Stimulated activated naive CD4-positive, alpha-beta T cell (primary cell): ENCODE measurements at places on chromosomes 16 and 17.

DNA sequence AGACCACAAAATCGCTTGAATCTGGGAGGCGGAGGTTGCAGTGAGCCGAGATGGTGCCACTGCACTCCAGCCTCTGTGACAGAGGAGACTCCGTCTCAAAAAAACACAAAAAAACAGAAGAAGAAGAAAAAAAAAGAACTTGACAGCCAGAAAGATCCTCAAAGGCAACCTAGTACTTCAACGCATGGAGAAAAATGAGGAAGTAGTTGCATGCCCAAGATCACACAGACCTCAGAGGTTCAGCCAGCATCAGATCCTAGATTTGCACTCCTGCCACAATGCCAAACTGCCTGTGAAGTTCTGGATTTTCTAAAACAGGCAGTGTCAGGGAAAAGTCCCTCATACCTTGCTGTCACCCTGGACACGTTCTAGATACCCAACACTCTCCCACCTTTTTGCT lies 1.5 kb downstream of the ATPAF2 start:
- DNase-seq = no peak

DNA sequence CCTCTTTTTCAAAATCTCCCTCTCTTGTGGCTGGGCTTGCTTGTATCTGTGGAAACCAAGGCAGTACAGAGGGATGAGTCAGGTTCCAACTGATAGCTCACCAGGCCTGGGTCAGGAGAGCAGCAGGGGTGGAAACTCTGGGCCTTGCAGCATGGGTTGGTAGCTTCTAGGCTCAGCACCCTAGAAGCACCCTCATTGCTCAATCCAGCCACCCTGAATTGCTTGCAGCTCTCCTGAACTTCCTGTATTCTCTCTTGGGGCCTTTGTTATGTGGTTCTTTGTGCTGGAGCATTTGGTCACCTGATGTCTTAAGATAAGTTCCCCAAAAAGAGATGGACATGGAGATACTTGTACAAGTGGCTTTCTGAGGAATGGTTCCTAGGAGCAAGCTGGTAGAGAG lies 169.4 kb downstream of the IRX5 start:
- no peak for DNase-seq

DNA sequence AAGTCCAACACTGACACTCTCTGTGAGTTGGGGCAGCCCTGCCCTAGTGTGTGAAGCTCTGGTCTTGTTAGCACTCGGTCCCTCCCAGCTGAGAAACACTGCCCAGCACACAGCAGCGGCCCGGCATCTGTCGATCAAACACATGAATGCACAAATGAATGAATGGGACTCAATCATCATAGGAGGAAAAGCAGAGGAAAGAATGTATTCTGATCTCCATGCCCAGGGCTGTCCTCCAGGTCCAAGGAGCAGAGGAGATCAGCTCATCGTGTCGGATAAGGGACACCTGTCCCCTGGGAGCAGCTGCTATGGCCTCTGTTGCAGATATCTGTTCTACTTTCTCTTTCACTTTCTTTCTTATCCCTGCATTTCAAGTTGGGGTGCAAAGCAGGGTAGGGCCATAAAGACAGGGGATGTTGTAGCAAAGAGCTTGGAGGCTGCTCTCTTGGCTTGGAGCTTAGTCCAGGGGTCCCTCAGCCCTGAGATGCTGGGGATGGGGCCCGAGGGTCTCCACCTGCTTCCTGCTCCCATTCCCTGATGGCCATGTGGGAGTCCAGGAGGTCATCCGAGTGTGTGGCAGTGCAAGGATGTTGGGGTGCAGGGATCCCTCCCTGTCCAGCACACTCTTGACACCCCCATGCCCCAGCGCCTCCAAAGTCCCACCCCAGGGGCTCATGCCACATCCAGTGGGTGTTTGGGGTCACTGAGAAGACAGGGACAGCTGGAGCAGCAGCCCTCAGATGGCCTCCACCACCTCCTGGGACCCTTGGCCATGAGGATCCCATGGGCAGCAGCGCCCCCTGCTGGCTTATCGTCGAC lies 88.2 kb downstream of the IRF8 start:
- no peak for DNase-seq

DNA sequence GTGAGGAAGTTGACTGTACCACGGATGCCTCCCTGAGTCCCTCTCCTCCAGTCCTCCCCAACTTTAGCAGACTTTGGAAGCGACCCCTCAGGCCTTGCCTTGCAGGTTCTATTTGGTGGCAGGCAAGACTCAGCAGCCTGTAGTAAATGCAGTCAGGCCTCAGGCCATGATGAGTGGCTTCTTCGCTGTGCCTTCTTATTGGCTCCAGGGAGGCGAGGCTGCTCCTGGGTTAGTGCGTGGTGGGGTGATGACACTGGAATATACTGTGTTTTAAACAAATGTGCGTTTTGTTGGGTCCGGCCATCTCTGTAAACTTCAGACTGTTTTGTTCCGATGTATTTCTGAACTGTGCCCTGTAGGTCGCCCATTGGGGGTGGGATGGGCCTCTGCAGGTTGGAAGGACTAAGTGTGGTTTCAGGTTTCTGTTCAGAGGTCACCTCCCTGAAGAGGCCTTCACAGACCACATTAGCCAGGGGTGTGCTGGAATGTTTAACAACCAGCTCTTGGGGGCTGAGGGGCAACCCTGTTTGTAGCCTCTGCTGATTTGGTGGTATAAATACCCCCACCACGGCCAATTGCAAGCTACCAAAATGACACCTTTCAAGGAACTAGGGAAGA lies 62.5 kb downstream of the CYLD start:
- no peak for DNase-seq

DNA sequence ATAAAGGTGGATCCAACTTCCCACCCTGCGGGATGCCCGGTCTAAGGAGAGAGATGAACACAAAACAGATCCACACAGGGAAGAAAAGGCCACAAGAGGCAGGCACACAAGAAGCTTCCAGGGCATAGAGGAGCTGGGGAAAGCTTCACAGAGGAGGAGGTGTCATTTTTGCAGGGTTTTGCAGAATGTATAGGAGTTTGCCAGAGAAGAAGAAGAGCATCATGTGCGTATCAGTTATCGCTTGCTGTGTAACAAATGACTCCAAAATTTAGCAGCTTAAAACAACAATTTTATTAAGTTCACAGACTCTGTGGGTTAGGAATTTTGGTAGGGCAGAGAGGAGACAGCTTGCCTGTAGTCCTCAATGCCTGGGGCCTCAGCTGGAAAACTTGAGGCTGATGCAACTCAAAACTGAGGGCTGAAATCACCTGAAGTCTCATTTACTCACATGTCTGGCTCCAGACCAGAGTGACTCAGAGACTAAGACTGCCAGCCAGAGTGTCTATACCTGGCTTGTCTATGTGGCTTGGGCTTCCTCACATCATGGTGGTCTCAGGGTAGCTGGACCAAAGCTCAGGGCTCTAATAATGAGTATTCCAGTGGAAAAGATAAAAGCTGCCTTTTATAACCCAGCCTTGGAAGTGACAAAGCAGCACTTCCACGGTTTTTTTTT lies 33.9 kb upstream of the ZNF423 start:
- no peak for DNase-seq

DNA sequence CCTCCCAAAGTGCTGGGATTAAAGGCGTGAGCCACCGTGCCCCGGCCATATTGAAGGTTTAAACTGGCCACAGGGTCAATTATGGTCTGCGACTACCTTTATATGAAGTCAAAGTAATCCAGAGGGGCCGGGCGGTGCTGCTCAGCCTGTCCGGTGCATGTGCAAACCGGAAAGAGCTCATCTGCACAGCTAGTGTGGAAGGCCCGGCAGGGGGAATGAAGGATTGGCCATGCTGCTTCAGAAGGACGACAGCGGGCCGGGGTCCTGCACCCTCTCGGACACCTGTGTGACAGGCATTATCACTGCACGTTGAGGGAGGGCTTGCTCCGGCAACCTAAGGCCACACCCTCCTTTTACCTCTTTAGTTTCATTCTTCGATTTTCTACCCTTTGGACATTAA lies 23.6 kb downstream of the TMEM204 start:
- no peak for DNase-seq

DNA sequence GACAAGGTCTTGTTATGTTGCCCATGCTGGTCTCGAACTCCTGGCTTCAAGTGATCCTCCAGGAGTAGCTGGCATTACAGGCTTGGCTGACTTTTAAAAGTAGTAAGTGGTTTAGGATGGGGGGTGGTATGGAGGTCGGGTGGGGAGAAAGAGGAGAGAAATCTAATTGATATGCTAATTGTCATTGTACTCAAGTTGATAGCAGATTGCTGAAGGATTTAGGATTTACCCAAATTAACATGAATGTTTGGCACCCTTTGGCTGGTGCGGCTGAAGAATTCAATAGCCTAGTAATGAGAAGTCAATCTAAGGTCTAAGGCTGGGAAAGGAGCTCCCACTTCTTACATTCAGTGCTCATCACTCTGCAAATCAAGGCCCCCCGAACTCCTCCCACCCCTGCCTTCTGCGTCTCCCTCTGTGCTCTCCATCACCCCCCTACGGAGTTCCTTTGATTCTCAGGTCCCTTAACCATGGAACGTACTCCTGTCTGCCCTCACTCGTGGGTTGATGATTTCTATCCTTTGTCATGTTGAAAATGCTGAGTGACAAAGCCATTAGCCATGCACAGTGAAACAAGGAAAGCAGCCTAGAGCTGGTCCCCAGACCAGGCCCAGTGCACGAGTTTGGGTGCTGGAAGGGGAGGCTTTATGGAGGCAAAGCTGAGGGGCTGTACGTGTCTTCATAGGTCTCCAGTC lies 17.3 kb downstream of the CDH13 start:
- DNase-seq = no peak

- no peak for DNase-seq
These were observed 69.4 kb upstream of the CREBBP start for GRCh38 chr16:3949946-3950342.
